ENCODE measurements at places on chromosomes 5 and 9.
A peak's percentile ranks its signal among the peaks of the same experiment; 100 is the strongest.

GRCh38 chr5:54224103-54224826 is 86.1 kb downstream of the ARL15 start:
- DNase-seq, result no peak

DNA sequence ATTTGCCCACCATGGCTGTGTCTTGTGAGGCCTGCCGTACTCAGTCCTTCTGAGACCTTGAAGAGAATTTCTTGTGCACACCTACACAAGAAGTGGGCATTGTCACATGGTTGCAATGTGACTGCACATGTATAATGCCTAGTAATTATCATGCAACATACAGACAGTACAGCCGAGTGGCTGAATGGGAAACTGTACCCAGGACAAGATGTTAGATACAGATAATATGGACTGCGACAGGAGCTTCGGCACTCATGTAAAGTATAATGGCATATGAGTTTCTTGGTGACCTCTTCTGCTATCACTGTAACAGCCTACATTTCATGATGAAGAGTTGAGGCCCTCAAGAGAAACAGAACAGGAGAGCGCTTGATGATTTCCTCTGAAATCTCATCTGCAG is 4.8 kb upstream of the PRKACG start:
- DNase-seq, result no peak

DNA sequence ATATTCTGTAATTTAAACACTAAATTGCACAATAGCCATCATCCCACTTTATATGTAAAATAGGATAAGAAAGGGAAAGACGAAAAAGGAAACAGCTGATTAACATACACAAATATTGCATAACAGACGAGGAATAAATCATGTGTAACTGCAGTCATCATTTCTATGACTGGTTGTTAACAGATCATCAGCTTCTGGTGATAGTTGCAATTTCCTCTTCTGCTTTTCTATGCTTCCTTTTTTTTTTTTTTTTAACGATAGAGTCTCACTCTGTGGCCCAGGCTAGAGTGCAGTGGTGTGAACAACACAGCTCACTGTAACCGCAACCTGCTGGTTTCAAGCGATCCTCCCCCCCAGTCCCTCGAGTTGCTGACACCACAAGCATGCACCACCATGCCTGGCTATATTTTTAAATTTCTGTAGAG is 22.5 kb upstream of the JAKMIP2 start:
- peak; percentile 16 for DNase-seq

- no peak for DNase-seq
Measured at GRCh38 chr9:119334745-119335144, 34.5 kb downstream of the BRINP1 start.

DNA sequence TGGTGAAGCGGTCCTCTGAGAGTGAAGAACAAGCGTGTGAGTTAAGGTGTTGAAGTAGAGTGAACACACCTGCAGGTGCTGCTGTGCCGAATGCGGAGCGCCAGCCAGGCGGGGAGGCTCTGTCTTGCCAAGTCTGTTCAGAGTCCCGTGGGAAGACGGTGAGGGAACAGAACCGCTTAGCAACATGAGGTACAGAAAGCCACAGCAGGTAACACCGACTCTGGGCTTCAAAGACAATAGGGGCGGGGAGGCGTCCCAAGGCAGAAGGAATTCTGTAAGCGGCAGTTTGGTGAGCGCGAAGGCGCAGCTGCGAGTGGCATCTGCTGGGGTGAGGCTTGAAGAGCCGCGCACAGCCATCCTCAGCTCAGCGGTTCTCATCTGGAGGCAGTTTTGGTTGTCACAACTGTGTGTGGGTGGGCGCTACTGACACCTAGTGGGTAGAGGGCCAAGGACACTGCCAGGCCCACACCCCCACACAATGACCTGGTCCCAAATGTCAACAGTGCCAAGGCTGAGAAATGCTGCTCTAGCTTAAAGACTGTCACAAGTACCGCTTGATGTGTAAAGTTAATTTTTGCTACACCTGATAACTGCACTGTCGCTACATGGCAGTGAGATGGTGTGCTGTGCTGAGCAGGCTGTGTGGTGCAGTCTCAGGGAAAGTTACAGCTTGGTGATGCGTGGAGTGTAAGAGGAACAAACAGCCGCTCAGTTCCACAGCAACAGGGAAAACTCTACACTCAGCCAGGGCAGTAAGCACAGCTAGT is 67.4 kb upstream of the TBC1D9B start:
- no peak for DNase-seq

DNA sequence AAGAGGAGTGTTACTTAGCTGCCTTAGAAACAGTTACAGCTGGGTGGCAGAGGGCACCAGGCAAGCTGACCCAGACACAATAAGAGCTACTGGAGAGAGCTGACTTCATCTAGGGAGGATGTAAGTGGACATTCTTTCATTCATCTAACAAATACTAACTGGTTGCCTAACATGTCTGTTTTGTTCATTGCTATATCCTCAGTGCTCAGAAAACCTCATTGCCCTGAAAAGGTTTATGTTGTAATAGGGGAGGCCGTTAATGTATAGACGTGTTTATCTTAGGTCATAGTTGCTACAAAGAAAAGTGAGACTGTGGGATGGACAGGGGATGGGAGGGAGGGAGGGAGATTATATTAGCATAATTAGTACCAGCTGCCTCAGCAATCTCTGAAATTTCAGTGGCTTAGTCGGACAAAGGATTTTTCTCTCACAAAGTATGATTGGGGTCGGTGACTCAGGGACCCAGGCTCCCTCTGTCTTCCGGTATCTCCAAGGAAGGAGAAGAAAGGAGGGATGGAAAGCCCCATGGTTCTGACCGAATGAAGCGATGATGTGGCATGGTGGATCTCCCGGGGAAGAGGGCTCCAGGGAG is 2.6 kb upstream of the SNX18 start:
- DNase-seq, result no peak

DNA sequence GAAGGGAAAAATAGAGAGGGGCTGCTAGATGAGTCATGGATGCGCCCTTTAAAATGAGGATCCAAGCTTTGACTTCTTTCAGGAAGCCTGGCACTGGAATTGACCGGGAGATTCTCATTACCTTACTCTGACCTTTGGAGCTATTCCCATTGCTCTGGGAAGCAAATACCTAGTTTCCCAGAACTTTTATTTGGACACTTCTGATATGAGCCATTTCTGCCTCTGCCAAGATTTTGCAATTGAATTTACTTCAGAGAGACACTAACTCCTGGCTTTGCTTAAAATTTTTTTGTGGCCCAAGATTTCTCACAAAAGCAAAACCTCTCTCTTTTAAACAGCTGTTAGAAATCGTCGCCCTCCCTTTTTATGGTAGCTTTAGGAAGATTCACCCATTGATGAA is 15.7 kb upstream of the AGXT2 start:
- DNase-seq, result no peak

DNA sequence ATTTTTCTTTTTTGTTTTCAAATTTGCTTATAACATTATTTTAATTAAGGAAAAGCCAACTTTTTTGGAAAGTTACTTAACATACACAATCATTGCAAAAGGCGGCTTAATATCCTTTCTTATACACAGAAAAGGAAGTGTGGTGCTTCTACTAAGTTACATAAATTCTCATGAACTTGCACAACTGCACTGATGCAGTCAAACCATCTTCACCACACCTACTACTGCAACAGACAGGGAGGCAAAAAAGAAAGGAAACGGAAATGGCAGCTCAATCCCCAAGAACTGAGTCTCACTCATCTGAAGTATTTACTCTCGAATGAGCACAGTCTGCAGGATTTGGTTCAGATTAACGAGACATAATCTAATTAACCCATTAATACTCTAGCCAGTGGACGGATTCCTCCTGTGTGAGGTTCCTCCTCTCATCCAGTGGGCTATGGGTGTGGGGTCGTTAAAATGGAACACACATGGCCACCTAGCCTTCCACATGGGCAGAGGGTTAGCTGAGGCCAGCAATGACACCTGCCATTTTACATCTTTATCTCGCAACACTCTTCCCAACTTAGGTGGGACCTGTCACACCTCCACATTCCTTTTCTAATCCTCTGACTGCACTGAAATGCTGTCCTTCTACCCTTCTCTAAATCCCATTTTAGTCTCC is 30.0 kb downstream of the GOLM1 start:
- DNase-seq, result no peak

GRCh38 chr9:77748214-77748772 is 100.2 kb upstream of the GNA14 start:
- no peak for DNase-seq

DNA sequence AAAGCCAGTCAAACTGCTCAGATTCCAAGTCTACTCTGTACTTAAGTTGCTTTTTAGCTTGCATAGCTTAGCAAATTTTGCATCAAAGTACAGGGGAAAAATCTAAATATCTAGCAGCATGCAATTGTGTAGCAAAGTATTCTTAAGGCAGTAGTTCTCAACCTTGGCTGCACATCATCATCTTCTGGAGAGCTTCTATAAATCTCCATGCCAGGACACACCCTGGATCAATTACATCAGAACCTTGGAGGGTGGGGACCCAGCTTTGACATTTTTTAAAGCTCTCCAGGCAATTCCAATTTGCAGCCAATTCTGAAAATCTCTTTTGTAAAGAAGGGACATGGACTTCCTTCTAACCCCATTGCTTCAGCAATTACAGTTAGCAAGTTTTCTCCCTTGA is 187.5 kb downstream of the SNCAIP start:
- no peak for DNase-seq

- peak; percentile 63 for DNase-seq
Measured at GRCh38 chr9:126471084-126471624, 142.6 kb upstream of the LMX1B start.
